ENCODE measurements at places on chromosomes 7 and 10.

DNA sequence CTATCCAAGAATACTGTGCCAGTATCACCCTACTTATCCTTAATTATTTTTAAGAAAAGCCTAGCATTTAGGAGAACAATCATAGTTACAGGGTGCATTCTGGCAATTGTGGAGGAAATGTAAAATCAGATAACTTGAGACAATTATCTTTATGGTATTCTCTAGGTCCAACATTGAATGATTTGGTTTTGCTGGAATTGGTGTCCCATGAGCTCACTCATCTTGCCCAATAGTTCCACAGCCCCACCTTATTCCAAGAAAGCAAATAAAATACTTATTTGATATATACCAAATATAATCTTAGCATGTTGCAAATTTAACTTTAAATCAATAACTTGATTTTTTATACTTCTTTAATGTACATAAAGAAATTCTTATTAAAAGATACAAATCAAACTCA lies 65.3 kb downstream of the DGKB start:
- DNase-seq = no peak

- DNase-seq = no peak
Measured at GRCh38 chr10:103894441-103894864, 23.5 kb downstream of the STN1 start.

- no peak for DNase-seq
Measured at GRCh38 chr10:59243611-59244195, 67.3 kb downstream of the PHYHIPL start.

DNA sequence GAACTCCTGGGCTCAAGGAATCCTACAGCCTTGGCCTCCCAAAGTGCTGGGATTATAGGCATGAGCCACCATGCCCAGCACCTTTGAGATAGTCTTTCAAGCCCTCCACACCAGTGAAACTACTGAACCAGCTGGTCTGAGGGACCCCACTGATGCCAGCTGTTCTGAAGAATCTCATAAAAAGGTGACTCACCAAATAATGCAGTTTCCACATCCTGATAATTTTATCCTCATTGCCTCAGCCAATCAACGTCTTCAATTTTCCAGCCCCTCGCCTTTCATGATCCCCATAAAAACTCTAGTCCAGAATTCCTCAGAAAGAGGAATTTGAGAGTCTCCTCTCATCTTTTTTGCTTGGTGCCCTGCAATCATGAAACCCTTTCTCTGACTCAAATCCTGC lies 1691.6 kb upstream of the LRRTM3 start:
- no peak for DNase-seq

DNA sequence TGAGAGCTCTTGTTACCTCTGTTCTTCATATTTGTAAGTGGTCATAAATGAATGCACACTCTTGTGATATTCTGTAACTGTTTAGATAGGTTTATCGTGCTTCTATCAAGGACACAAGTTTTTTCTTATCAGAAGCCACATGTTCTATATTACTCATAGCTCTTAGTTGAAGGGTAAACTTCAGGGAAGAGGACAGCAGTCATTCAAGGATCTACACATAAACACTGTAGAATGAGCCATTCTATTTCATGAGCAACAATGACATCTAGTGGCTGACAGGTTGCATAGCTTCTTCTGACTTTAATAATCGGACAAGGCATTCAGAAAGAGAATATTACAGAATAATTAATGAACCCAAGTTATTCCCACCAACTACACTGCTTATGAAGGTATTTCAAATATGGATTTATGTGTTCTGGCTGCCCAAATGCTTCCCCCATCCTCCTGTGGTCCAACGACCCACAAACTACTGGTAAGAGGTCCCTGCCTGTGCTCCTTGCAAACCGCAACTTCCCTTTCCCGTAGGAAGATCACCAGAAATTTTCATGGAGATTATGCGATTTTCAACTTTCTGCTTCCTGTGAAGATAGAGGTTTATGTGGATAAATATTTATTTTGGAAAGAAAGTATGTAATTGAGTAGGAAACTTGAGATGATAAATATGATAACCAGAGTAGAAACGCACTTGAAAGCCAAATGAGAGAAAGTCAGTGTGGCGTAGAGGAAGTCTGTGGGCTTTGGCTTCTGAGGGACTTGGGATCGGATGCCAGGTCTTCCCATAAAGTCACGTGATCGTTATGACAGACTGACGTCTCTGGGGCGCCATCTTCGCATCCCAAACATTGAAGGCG lies 16.8 kb upstream of the ABCB5 start:
- peak; percentile 73 for DNase-seq

- DNase-seq = no peak
Measured at GRCh38 chr10:23481363-23481961, 42.6 kb downstream of the OTUD1 start.
